T-cell (primary cell): ENCODE measurements at places on chromosomes 3 and 15. TPM values are rescaled to one million over a fixed set of nuclear protein-coding genes. Genes with fewer than 3 reads are reported as not detected.

COL6A6 gene
- total RNA-seq: 0.06 TPM

CATSPER2 gene
- 6.6 TPM for total RNA-seq

LSAMP gene
- total RNA-seq: not detected

GRK7 gene
- 0.09 TPM for total RNA-seq

TM4SF4 gene
- total RNA-seq: 0.86 TPM

GOLGA6L6 gene
- total RNA-seq: not detected

GOLGA6D gene
- not detected for total RNA-seq

OXTR gene
- 0.10 TPM for total RNA-seq

BFSP2 gene
- not detected for total RNA-seq

NDN gene
- total RNA-seq: 0.30 TPM

UBAP1L gene
- 12.5 TPM for total RNA-seq

TRIM69 gene
- total RNA-seq: 56.9 TPM

TEX55 gene
- not detected for total RNA-seq

RASGRP1 gene
- 131 TPM for total RNA-seq

PATL2 gene
- 69.7 TPM for total RNA-seq

LTK gene
- 9.7 TPM for total RNA-seq

HAPLN3 gene
- total RNA-seq: 116 TPM

TOPBP1 gene
- total RNA-seq: 28.6 TPM

ACAN gene
- not detected for total RNA-seq

EXD1 gene
- total RNA-seq: not detected

PYGO1 gene
- total RNA-seq: 0.06 TPM

SAMMSON gene
- total RNA-seq: not detected

RTP1 gene
- total RNA-seq: not detected

ATP13A4 gene
- total RNA-seq: 2.4 TPM

STAB1 gene
- 2.0 TPM for total RNA-seq

GOLGA6A gene
- total RNA-seq: 0.50 TPM

CNTN4 gene
- not detected for total RNA-seq

TMEM212 gene
- total RNA-seq: not detected

TGM4 gene
- total RNA-seq: not detected

MINAR1 gene
- 0.43 TPM for total RNA-seq

CYP8B1 gene
- 0.23 TPM for total RNA-seq

CHRNA5 gene
- total RNA-seq: 1.1 TPM

ANKUB1 gene
- total RNA-seq: not detected

CHRM5 gene
- not detected for total RNA-seq

ADGRG7 gene
- not detected for total RNA-seq

ADCY5 gene
- total RNA-seq: 0.23 TPM

GOLGA8B gene
- 225 TPM for total RNA-seq

FAIM gene
- 4.4 TPM for total RNA-seq

STRIT1 gene
- total RNA-seq: not detected

FBN1 gene
- total RNA-seq: 1.2 TPM

CCR8 gene
- 2.8 TPM for total RNA-seq

SLC35G2 gene
- total RNA-seq: not detected

ACTC1 gene
- not detected for total RNA-seq

CPN2 gene
- 0.13 TPM for total RNA-seq

ACKR2 gene
- 1.2 TPM for total RNA-seq

GPR160 gene
- total RNA-seq: 5.9 TPM

C3orf22 gene
- total RNA-seq: not detected

ANKDD1A gene
- 7.9 TPM for total RNA-seq

EFHB gene
- 1.4 TPM for total RNA-seq
